Activated T-cell treated with anti-CD3 and anti-CD28 coated beads, Interleukin-2, amount 50 U/mL, for 4 hours (primary cell): ENCODE measurements at places on chromosomes 16 and 17. TPM values are rescaled to one million over a fixed set of nuclear protein-coding genes. Genes with fewer than 3 reads are reported as not detected.

The EDC4 gene
- 114 TPM for total RNA-seq

The PIPOX gene
- 1.2 TPM for total RNA-seq

DNA sequence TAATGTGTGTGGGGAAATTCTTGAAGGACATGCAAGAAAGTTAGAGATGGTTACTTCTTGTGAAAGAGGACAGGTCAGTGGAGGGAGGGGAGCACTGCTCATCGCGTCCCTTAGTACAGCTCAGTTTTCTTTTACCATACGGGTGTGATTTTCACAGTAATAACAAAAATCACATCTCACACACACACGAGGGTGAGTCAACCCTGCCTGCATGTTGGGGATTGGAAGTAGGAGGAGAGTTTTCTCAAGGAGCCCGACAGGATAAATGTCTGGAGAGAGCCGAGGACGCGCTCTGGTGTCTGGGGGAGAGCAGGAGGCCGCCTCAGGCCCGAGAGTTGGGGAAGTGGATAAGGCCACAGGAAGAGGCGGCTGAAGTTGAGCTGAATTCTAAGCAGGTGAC is 16.4 kb downstream of the PLCD3 start:
- no peak for DNase-seq

DNA sequence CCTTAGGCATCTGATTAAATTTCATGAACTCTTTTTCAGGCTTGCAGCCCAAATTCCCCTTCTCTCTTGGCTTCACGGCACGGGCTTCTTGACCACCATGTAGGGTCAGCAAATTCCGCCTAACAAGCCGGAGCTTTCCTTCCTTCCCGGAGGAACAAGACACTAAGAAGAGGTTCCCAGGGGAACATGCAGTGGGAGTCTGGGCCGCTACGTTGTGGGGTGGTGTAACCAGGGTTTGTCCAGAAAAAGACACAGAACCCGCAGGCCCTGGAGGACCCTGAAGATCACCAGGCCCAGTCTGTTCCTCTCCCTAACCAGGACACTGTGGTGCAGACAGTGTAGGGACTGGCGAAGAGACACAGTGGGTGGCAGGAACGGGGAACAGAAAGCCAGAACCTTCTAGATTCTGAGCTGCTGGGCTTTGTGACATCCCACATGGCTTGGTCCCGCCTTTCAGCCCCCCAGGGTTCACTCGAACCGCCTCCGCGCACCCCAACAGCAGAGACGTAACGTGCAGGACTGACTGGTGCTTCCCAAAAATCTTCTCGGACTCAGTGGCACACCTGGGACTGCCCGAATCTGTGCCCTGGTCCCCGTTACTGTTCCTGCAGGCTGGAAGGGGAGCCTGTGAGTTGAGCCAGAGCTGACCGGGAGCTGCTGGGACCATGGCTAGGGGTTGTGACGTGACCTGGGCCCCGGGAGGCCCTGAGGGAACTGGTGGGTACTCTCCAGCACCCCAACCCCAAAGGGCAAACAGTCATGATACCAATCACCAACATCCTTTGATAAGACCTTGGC is 55.2 kb downstream of the TBC1D16 start:
- DNase-seq = no peak

The CACNG3 gene
- not detected for total RNA-seq
